CD4-positive, alpha-beta memory T cell (primary cell): ENCODE measurements at places on chromosomes 1 and 21.
A peak's percentile ranks its signal among the peaks of the same experiment; 100 is the strongest.

- peaks cover 17% of the 10 kb centered on the region for H3K36me3 ChIP-seq
- H3K4me3 ChIP-seq, result no peak overlapping the region
- peaks cover 35% of the 10 kb centered on the region for H3K4me1 ChIP-seq
- no peaks in the 10 kb centered on the region for H3K27me3 ChIP-seq
- no peak for DNase-seq
Measured at GRCh38 chr1:228104526-228105269, 1.6 kb upstream of the C1orf35 start.

DNA sequence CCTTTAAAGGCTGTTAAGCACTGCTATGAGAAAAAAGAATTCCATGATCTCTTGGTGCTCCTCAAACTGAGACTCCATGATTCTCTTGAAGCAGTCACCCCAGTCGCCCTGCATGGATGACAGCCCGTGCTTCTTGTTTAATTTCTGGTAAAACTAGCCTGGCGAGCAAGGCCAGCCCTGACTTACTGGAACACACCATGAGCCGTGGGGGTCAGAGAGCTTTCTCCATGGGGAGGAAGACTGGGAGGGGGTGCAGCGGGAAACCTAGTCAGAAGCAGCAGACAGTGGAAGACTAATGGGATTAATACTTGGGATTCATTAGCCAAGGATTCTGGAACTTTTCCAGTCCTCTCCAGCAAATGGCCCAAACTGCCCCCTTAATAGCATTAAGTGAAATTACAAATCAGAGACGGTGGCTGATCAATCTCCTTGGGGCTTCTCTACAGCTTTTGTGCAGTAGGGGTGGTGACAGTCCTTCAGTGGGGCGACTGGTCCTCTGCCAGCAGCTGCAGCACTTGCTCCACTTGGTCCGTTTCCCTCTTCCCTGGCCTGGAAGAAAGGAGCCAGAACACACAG lies 57.2 kb upstream of the LRRN2 start:
- H3K4me3 ChIP-seq, result no peak overlapping the region
- no peaks in the 10 kb centered on the region for H3K36me3 ChIP-seq
- no peak for DNase-seq
- H3K27me3 ChIP-seq, result peaks cover 5% of the 10 kb centered on the region
- H3K27ac ChIP-seq, result no peak overlapping the region
- H3K4me1 ChIP-seq, result no peaks in the 10 kb centered on the region

DNA sequence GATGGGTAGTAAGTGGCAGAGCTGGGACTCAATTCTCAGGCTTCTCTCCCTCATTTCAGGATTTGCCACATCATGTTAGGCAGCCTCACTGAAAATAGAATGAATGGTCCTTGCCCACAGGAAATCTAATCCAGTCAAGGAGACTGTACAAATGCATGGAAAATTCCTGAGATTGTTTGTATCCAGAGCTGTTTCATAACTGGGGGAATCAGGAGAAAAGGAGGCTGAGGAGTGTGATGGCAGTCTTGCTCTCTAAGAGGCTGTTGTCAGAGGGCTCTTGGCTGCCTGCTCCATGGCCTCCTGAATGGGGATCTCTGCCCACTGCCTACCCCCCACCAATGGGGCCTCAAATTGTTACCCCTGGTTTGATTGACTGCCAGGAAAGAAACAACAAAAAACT lies 141.9 kb upstream of the TNR start:
- no peaks in the 10 kb centered on the region for H3K27me3 ChIP-seq
- H3K27ac ChIP-seq, result no peak overlapping the region
- H3K36me3 ChIP-seq, result no peaks in the 10 kb centered on the region
- H3K4me1 ChIP-seq, result no peaks in the 10 kb centered on the region
- no peak for DNase-seq

GRCh38 chr1:94379615-94380014 lies 38.6 kb upstream of the ABCD3 start:
- no peaks in the 10 kb centered on the region for H3K36me3 ChIP-seq
- peaks cover 8% of the 10 kb centered on the region for H3K4me1 ChIP-seq
- DNase-seq, result no peak
- H3K27me3 ChIP-seq, result no peaks in the 10 kb centered on the region
- no peak overlapping the region for H3K4me3 ChIP-seq
- H3K27ac ChIP-seq, result no peak overlapping the region

GRCh38 chr1:227466039-227466645 lies 97.2 kb upstream of the ZNF678 start:
- H3K27me3 ChIP-seq, result no peaks in the 10 kb centered on the region
- no peaks in the 10 kb centered on the region for H3K36me3 ChIP-seq
- no peaks in the 10 kb centered on the region for H3K4me1 ChIP-seq
- no peak overlapping the region for H3K27ac ChIP-seq
- no peak overlapping the region for H3K4me3 ChIP-seq

GRCh38 chr21:41683815-41684214 lies 83.0 kb downstream of the RIPK4 start:
- DNase-seq, result no peak
- H3K27me3 ChIP-seq, result peaks cover 5% of the 10 kb centered on the region
- no peak overlapping the region for H3K4me3 ChIP-seq
- no peaks in the 10 kb centered on the region for H3K36me3 ChIP-seq

GRCh38 chr1:163414778-163415177 lies 93.0 kb downstream of the NUF2 start:
- no peaks in the 10 kb centered on the region for H3K4me1 ChIP-seq
- no peak overlapping the region for H3K27ac ChIP-seq

DNA sequence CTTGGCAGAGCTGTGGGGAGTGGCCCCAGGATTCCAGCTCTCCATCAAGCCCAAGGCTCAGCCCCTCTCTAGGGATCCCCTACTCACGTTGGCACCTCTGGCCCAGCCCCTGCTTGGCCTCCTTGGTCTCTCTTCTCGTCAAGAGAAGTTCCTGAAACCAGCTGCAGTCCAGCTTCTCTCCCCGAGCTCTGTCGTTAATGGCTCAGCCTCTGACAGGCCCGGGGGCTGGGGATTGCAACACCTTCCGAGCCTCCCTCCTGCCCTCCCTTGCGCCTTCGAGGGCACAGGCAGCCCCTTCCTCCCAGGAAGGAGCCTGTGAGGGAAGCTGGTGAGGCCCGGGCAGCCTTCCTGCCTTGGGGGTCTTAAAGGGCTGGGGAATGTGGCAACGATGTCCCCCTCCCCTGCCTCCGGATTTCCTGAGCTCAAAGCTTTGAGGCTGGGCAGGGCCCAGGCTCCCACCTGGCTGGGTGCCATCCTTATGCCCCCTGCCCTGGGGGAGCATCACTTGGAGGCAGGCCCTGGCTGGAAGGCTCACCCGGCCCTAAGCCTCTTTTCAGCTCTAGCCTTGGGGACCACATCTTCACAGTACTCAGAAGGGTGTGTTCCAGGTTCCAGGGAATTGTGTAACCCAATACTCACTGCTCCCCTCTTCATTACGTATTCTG lies at the start of gene CSF3R:
TSS of gene CSF3R (minus strand) at position 190 of the 665 bp plus-strand sequence. CDS start 3,417 bp downstream, outside the sequence.
- H3K27me3 ChIP-seq, result no peaks in the 10 kb centered on the region
- H3K4me1 ChIP-seq, result no peaks in the 10 kb centered on the region
- H3K27ac ChIP-seq, result no peak within 1 kb of the TSS
- no peak for DNase-seq
- no peaks in the 10 kb centered on the region for H3K36me3 ChIP-seq

GRCh38 chr1:26412180-26412840 lies 1.7 kb downstream of the LIN28A start:
- H3K4me3 ChIP-seq, result no peak overlapping the region
- H3K27ac ChIP-seq, result no peak overlapping the region
- peaks cover 42% of the 10 kb centered on the region for H3K27me3 ChIP-seq
- H3K4me1 ChIP-seq, result peaks cover 17% of the 10 kb centered on the region
- DNase-seq, result no peak

- no peaks in the 10 kb centered on the region for H3K27me3 ChIP-seq
- H3K4me3 ChIP-seq, result no peak overlapping the region
- H3K36me3 ChIP-seq, result no peaks in the 10 kb centered on the region
Measured at GRCh38 chr1:220374449-220374848, 102.2 kb upstream of the RAB3GAP2 start.

DNA sequence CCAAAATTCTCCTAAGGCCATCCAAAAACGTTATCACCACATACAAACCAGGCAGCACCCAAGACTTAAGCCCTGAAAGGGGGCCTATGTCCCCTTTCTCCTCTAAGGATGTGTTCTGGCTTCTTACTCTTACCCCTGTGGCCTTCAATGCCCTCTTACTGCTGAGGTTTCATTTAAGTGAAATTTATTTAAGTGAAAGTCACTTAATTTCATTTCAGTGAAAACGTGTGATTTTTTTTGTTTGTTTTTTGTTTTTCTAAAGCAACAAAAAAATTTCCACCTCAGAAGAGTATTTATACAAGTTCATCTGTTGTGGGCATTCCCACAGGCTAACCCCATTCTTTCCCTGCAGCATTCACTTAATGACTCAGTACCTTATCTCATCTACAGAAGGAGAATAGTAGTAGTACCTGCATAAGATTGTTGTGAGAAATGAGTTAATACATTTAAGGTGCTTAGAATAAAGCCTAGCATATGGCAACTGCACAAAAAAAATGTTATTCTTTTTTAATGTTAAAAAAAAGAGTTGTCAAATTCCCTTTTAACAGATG lies 220.6 kb downstream of the CHRM3 start:
- H3K4me1 ChIP-seq, result no peaks in the 10 kb centered on the region
- H3K36me3 ChIP-seq, result no peaks in the 10 kb centered on the region
- H3K27ac ChIP-seq, result no peak overlapping the region

DNA sequence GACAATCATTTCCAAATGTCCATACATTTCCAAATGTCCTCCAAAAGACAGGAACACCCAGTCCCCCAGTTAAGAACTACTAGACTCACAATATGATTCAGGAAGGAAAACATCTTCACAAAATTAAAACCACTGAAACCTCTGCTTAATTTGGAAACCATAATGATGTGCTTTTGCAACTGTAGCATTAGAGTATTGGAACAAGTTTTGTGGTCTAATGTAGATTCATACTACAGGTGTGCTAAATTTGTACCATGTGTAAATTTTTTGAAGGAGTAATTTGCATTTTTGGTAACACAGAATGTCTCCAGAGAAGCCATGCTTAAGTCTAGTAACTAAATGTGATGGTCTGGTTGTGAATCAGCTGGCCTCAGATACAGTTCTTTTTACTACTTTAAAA lies 129.6 kb downstream of the DPYD start:
- H3K27me3 ChIP-seq, result no peaks in the 10 kb centered on the region
- H3K4me1 ChIP-seq, result peaks cover 35% of the 10 kb centered on the region
- no peak overlapping the region for H3K4me3 ChIP-seq

- H3K27me3 ChIP-seq, result no peaks in the 10 kb centered on the region
- H3K27ac ChIP-seq, result no peak overlapping the region
- DNase-seq, result no peak
- H3K4me1 ChIP-seq, result no peaks in the 10 kb centered on the region
Measured at GRCh38 chr1:119623678-119624077, 24.4 kb downstream of the ZNF697 start.

DNA sequence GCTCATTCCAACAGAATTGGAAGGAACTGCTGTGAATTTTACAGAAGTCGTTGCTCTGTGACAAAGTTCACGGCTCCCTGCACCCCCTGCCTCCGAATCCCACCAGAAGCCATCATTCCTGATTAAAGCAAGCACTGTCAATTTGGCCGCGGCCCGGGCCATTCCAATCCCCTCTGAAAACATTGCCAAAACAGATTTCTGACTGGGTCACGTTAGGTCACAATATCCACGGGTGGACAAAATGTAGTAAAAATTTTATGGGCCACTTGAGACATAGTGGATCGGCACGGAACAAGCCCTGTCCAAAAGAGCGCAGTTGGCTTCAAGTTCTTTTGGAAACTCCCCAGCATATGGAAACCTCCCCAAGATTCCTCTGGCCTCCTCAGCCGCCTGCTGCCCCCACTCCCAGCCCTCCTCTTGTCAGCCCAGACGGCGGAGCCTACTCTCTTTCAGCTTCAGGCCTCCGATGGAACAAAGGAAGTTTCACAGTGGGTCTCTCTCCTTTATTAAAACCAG lies 67.2 kb upstream of the IFNAR2 start:
- no peak overlapping the region for H3K27ac ChIP-seq
- no peaks in the 10 kb centered on the region for H3K4me1 ChIP-seq
- no peaks in the 10 kb centered on the region for H3K27me3 ChIP-seq
- H3K4me3 ChIP-seq, result no peak overlapping the region

DNA sequence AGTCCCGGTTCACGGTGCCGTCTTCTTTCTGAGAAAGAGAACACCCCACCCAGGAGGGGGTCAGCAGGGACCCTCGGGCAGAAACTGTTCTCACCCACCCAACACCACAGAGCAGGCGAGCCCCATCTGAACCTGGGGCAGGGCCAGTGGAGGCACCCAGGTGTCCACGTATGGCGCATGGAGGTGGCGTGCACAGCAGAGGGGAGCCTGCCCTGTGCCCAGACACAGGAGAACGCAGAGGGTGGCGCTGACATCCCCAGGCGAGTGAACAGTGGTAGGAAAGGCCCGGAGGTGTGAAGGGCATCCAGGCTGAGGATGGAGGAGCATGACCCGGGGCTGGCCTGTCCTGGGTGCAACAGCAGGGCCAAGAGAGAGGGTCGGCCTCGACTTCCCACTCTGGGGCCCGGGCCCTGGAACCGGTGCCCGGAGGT lies 91.1 kb downstream of the STUM start:
- no peak overlapping the region for H3K27ac ChIP-seq
- no peak overlapping the region for H3K4me3 ChIP-seq
- H3K36me3 ChIP-seq, result peaks cover 61% of the 10 kb centered on the region
- H3K4me1 ChIP-seq, result peaks cover 54% of the 10 kb centered on the region
- DNase-seq, result no peak

DNA sequence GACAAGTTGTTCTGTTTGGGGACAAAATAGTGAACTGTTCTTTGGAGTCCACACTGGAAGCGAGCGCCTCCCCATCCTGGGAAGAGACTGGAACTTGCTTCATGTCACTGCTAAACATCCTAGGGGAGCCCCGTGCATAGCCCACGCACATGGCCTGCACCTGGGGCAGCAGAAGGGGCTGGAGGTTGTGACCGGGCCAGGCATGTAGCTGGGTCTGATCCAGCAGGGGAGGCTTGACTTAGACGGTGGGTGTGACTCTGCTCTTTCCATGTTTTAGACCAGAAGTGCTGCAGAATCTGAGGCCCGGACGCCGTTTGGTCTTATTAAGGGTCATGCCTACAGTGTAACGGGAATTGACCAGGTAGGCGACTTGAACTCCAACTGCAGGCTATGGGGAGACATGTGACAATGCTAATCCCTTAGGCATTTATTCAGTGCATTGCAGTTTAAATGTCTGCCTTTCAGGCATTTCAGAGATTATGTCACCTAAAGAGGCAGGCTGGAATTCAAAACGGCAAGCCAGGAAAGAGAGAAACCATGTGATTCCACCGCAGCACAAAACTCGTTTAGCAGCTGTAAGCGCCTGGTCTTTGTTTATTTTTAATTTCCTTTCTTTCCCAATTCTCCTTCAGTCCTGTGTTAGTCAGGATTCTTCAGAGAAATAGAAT lies 21.8 kb downstream of the CAPN9 start:
- no peak for DNase-seq
- no peak overlapping the region for H3K4me3 ChIP-seq
- no peaks in the 10 kb centered on the region for H3K36me3 ChIP-seq
- no peaks in the 10 kb centered on the region for H3K4me1 ChIP-seq
- no peak overlapping the region for H3K27ac ChIP-seq

DNA sequence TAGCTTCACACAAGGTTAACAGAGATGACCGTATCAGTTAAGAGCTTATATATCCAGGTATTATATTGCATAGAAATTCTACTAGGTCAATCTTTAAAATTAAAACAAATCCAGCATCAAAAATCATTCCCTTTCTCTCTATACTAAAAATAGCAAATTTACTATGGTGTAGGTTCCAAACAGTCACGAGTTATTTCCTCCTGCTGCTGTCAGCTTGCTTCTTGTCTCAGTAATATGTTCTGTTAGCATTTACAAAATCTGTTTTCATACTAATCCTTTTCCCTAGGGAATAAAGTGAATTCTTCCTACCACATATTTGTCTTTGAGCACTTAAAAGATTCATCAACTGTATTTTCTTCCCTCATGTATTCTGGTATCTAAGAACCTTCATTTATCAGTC lies 2.5 kb downstream of the WDR26 start:
- H3K27ac ChIP-seq, result peak overlapping the region; percentile 81
- no peak for DNase-seq
- H3K4me1 ChIP-seq, result peaks cover 74% of the 10 kb centered on the region
- peaks cover 9% of the 10 kb centered on the region for H3K36me3 ChIP-seq

- no peaks in the 10 kb centered on the region for H3K27me3 ChIP-seq
- H3K4me3 ChIP-seq, result no peak overlapping the region
- no peaks in the 10 kb centered on the region for H3K36me3 ChIP-seq
Measured at GRCh38 chr1:108097018-108097417, 103.1 kb downstream of the SLC25A24 start.
